ENCODE measurements at places on chromosomes 4 and X. TPM values are rescaled to one million over a fixed set of nuclear protein-coding genes. Genes with fewer than 3 reads are reported as not detected.

DNA sequence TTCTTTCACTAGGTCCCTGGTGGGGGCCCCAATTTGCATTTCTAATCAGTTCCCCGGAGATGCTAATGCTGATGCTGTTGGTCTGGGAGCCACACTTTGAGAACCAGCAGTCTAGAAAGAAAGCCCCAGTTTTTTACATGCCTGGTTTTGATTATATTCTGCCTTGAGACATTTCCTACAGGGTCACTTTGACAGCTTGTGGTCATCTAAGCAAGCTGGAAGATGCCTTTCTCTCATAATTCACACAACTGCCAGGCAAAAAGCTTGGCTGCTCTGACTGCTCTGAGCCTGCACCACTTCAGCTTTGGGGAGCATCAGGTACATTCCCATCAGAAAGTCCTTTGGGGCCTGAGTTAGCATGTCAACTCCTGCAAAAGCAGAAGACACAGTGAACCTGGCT is 5.9 kb upstream of the PLAC1 start:
- no peak for DNase-seq

- DNase-seq, result no peak
These were observed 965 bp downstream of the TCEAL4 start for GRCh38 chrX:103586314-103586646.

GRCh38 chrX:81615979-81616378 is 414.1 kb downstream of the SH3BGRL start:
- DNase-seq, result no peak

- DNase-seq, result no peak
These were observed 29.2 kb upstream of the NPY2R start for GRCh38 chr4:155179216-155179615.

DNA sequence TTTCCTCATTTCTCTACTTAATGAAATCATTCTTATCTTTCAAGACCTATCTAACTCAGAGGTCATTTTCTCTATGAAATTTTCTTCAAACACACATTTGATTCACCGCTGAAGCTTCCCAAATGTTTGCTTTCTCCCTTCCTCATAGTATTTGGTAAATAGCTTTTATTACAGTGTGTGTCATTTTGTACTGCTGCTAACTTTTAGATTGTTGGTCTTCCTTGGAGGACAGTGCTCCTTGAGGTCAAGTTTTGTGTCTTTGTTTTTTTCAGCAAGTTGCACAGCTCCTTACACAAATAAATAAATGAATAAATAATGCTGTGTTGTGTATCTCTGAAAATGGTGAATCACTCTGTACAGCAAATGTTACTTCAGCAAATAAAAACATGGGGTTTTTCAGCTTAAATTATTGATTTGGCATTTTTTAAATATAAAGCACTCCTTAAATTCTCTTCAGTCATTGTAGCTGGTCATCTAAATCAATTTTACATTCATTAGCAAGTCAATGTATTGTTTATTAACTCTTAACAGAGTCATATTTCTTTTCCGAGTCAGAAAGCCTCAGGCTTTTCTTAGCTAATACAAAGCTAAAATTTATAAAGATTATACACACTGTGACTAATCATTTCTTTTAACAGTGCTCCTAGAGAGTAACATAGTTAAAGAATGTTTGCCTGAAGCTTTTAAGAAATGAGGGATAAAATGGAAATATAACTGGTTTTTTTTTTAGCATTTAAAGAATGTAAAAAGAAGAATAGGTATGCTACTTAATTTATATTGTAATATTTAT is 30.1 kb upstream of the MAD2L1 start:
- DNase-seq, result no peak

GRCh38 chrX:70046978-70047377 is 2.8 kb downstream of the AWAT2 start:
- no peak for DNase-seq

DNA sequence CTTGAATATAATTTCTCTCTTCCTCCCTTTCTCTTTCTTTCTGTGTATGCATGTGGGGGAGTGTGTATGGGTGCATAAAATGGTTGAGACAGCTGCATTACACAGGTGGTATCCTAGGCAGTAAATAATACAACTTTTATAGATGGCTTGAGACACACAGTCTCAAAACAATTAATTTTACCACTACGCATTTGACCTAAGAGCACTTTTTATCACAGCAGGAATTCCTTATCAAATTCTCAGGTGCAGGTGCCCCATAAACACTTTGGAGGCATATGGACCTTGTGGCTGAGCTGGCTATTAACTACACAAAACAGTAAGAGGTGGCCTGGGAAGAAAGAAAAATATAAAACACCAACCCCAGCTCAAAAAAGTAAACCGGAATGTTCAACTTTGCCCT is 91.3 kb downstream of the RASGEF1B start:
- no peak for DNase-seq

DNA sequence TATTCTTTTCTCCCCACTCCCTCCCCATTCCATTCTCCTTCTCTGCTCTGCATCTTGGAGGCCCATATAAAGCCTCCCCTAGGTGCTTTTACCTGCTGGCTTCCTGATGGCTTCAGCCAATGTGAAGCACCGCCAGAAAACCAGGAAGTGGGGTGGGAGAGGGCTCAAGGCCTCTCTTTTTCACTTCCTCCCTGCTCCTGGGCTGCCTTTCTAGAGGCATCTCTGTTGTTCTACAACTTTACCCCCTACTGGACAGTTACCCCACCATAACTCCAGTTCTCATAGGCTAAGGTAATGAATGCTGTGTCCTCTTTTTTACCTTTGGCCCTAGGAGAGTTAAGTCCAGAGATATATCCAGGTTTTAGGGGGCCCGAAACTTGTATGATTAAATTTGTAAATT is 62.4 kb upstream of the PPARGC1A start:
- no peak for DNase-seq

- no peak for DNase-seq
These were observed 14.1 kb downstream of the CTBP1 start for GRCh38 chr4:1234811-1235292.

DNA sequence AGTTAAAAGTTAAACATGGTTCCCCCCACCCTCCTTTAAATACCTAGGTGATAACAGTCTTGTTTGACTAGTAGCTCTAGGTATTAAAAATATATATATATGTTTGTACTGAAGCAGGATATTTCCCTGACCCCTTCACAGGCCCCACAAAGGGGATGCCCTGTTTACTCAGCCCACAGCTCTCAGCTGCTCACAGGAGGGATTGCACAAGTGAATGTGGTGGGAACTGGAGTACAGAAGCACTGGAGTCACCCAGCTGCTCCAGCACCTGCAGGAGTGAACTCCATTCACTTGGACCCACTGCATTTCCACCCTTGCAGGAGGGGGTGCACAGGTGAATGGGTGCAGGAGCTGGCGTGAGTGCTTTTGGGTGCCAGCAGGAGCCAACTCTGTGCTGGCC is 99.3 kb upstream of the TLR3 start:
- no peak for DNase-seq

DNA sequence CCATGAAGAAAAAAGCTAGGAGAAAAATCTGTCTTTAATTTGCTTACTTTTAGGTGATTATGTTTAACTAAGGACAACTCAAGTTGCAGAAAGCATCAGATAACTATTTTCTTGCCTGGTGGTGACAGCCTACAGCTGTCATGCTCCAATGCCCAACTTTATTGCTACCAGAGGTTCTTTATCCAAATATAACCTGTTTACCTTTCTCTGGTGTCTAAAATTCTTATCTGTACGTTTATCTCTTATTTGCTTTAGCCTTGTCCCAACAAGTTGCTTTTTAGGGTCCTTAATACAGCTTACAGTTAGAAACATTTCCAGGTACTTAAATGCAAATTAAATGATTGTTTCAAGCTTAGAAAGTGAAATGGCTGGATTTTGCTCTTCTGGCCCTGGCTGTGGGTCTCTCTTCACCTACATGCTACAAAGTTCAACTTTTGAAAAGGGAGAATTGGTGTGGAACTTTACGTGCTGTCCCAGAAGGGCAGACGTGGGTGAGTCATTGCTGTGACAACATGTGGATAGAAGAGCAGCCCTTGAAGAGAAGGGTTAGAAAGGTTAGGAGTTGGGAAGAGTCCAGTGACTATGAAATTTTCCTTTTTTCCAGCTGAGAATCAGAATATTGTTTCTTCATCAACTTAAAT is 60.7 kb downstream of the HPGD start:
- no peak for DNase-seq

DNA sequence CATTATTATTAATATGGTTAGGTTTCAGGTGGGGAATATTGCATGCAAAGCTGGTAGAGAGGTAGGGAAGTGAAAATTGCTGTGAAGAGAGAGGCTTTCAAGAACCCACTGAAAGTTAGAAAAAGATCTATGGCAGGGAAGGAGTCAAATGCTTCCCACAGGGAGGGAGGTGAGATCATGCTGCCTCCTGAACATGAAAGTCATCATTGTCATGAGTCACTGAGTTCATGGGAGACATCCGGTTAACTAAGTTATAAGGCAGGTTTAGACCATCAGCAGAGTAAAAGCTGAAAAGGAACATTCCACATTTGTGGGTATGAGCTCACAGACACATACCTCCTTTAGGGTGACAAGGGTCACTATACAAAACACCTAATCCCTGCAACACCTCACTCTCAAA is 16.2 kb downstream of the GATB start:
- DNase-seq, result no peak

- DNase-seq, result no peak
These were observed 562.7 kb downstream of the RPA4 start for GRCh38 chrX:97446298-97446882.

DNA sequence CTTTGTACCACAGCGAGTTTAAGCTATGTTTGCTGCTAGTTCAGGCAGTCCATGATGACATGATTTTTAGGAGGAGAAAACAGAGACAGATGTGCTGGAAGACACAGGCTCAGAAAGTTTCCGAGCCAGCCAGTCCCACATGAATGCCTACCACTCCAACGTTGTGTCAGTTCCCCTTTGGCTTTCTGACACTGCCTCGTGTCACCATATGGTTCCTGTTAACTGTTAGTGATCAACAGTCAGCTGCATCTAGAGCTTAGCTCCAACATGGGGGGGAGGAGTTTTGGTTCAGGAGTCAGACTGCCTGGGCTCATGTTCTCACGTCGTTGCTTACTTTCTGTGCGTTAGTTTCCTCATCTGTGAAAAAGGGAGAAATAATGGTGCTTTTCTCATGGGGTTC is 343.7 kb downstream of the MID1IP1 start:
- no peak for DNase-seq

DNA sequence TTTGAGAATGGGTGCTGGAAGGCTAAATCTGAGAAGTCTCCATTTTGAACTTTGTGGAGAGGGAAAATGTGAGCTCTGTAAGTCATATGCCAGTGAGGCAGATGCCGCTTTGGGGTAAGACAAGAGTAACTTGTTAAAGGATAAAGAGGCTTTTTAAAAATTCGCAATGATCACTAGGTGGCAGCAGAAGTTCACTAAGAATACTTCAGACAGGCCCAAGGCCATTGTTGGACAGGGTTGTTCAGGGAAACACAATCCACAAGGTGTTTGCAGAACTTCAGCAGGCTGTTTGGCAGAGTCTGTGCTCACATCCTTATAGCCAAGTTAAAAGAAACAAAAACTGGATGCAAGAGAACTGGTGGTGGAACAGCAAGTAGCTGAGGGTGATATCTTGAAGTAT is 13.7 kb upstream of the PIGA start:
- DNase-seq, result no peak

GRCh38 chr4:71553605-71554004 is 214.8 kb downstream of the SLC4A4 start:
- DNase-seq, result no peak

- peak; percentile 8 for DNase-seq
These were observed 13.6 kb upstream of the NAT8L start for GRCh38 chr4:2045518-2045951.

DNA sequence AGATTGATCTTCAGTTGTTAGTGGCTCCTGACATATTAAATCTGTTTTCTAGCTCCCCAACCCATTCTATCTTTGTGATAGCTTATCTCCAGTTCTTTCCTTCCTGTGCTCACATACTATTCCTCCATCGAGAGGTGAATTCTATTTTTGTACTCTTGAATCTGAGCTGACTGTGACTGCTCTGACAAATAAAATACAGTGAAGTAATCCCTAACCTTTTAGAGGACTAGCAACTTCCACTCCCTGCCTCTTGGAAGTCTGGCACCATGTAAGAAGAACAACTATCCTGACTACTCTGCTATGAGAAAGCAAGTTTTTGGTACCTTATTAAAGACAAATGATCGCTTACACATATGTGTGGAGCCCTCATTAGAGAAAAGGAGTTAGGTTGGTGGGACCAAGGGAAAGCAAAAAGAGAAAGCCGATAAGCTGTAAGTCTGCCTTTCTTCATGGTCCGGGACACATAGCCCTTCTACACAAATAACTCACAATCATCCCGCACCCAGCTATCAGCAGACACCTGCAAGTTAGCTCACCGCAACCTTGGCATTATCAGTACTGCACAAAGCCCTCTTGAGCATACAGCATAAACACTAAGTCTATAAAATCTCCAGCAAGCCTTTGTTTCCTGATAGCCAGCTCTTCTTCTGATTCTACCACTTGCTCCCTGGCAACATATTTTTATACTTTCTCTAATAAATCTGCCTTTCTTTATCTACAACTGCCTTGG is 13.5 kb upstream of the PPM1K start:
- DNase-seq, result no peak

DNA sequence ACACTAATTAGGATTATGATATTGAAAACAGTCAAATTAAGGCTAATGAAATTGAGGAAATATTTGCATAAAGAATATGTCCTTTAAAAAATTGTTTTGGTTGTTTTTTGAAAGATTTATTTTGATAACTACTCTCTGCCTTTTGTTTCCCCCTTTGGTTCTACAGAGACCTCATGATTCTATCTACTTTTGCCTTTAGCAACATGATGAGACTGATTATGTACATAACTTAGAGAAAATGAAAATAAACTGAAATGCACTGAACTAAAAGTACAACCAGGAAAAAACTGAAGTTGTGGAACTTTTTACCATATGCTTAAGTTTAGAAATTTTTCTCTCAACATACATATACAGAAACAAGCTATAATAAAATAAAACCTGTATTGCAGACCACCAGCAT is 21.4 kb downstream of the EXOC1 start:
- no peak for DNase-seq

DNA sequence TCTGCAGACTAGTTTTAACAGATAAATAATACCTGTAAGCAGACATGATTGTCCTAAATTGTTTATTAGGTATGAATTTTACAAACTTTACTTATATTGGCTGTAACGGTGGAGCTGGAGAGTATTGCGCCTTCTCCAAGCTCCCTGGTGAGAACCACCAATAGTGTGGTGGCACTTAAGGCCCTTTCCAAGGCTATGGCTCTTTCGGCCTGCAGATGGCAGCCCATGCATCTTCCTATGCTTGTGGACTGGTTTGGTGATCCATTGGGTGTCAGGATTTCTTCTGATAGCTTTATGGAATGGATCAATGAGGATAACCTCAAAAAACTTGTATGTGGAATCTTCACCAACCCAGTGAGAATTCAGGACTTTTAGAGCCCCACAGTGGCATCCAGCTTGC is 7.8 kb downstream of the LARP1B start:
- no peak for DNase-seq

The UCHL1 gene
- 137 TPM for total RNA-seq

The RADX gene
- 3.6 TPM for total RNA-seq

The COL25A1 gene
- 21.3 TPM for total RNA-seq

The PDGFC gene
- total RNA-seq, result 22.5 TPM

The SCARB2 gene
- 172 TPM for total RNA-seq

The FAM53A gene
- total RNA-seq, result 2.0 TPM

The NAP1L3 gene
- total RNA-seq, result 0.84 TPM

The MAN2B2 gene
- total RNA-seq, result 21.2 TPM

The SERTM2 gene
- not detected for total RNA-seq

The NUDT10 gene
- total RNA-seq, result 3.5 TPM

Measured in omental fat pad (tissue), 4 donors.